ENCODE measurements at places on chromosomes 6 and 20. TPM values are rescaled to one million over a fixed set of nuclear protein-coding genes. Genes with fewer than 3 reads are reported as not detected.

- no peak for DNase-seq
Observed at GRCh38 chr6:75101896-75102295, 104.0 kb downstream of the COL12A1 start.

DNA sequence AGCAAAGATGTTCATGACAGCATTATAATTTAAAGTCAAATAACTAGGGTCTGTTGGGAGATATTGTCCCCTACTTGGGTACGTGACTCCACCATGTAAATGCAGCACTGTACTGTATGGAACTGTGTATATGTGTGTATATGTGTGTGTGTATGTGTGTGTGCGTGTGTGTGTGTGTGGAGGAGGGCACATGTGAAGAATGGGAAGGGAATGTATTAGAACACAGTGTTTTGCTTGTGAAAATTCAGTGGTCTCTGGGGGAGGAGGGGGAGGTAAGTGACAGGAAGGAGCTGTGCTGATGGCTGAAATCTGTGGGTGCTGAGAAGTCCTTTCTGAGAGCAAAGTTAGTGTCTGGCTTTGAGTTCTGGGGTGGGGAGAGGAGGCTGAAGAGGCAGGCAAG, 23.9 kb upstream of the VEGFA start:
- DNase-seq, result no peak

GRCh38 chr6:104589940-104590339, 269.8 kb downstream of the HACE1 start:
- no peak for DNase-seq

TP53TG5 gene
- total RNA-seq, result not detected

- no peak for DNase-seq
Observed at GRCh38 chr6:149212206-149212605, 105.3 kb upstream of the TAB2 start.

GRCh38 chr20:13670160-13670559, 31.4 kb upstream of the TASP1 start:
- DNase-seq, result no peak

GRCh38 chr6:151784441-151785214, 22.9 kb upstream of the ESR1 start:
- no peak for DNase-seq

POU5F1 gene
- not detected for total RNA-seq

MRAP2 gene
- total RNA-seq, result 1.4 TPM

- no peak for DNase-seq
Observed at GRCh38 chr6:2376429-2377355, 131.3 kb upstream of the GMDS start.

TBXT gene
- total RNA-seq, result not detected

- DNase-seq, result no peak
Observed at GRCh38 chr20:1440024-1440423, 26.6 kb downstream of the NSFL1C start.

DNA sequence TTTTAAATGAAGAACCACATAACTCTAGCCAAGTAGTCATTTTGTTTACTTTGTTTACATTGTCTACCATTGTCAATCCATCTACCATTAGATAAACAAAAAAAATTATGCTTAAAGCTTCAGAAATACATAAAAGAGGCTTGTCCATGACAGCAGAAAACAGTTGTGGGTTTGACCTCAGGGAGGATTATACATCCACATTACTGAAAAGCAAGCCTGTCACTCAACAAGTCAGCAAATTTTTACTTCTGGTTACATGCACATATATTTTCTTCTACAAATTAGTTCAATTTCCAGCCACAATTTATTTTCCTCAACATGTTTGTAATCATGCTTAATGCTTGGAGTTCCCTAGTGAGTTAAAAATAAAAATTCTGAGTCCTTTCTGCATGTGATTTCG, 713.3 kb downstream of the COL12A1 start:
- DNase-seq, result no peak

TREML2 gene
- total RNA-seq, result not detected

LIN28B gene
- 76.3 TPM for total RNA-seq

GRCh38 chr20:19668418-19668817, 89.6 kb upstream of the RIN2 start:
- no peak for DNase-seq

DNA sequence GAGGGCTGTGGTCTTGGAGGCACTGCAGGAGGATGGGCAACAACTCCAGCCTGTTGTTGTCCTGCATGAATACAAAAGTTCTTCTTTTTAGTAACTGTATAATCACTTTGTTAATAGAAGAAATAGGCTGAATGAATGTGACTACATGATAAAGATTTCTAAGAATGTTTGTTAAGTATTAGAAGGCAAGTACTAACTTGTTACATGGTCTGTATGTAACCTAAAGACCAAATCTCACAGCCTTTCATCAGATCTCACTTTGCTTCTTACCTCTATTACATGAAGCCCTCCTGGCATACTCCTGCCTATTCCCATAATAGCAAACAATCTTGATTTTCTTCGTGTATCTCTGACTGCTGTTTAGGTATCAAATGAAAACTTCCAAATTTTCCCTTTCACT, 73.4 kb downstream of the REPS1 start:
- no peak for DNase-seq

DNA sequence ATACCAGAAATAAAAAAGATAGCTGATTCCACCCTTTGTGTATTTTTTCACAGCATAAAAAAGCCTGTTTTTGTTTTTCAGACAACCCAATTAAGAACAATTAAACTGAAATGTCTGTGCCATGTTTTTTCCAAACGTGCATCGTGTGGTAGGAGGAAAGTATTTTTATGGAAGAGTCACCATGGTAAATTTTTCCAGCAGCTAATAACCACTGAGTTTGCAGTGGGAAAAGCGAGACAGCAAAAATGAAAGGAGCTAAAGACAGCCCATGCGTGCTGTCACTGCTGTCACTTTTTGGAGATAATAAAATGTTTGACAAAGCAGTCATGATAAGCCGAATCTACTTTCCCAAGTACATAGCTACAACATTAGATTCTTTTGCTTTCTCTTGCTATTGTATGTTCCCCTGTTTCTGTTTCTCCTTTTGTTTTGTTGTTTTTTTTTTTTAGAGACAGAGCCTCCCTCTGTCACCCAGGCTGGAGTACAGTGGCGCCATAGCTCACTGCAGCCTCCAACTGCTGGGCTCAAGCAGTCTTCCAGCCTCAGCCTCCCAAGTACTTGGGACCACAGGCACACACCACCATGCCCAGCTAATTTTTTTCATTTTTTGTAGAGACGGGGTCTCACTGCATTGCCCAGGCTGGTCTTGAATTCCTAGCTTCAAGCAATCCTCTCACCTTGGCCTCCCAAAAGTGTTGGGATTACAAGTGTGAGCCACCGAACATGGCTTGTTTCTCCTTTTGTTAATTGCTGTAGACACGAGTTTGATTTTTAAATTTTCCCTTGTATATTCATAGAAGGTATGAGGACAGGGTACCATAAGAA, 261.3 kb downstream of the TMEM242 start:
- no peak for DNase-seq

FLRT3 gene
- total RNA-seq, result 35.2 TPM

ID4 gene
- total RNA-seq, result 106 TPM

DNA sequence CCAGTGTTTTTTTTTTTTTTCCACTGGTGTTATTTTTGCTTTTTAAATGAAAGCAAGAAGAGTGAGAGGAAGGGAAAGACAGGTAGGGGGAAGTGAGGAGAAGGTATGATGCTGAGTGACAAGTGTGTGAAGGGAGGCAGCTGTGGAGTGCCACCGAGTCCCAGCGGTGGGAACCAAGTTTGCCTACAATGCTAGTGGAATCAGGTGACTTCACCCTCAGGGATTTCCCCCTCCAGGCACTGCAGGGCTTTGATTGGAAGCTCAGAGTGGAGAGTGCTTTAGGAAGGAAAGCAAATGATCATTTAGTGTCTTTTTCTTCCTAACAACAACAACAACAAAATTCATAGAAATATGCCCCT, 120.5 kb upstream of the ENPP5 start:
- DNase-seq, result no peak

COL11A2 gene
- 4.2 TPM for total RNA-seq

GRCh38 chr6:35093118-35093445, 48.1 kb downstream of the TCP11 start:
- DNase-seq, result no peak

NOTCH4 gene
- 6.3 TPM for total RNA-seq

DNA sequence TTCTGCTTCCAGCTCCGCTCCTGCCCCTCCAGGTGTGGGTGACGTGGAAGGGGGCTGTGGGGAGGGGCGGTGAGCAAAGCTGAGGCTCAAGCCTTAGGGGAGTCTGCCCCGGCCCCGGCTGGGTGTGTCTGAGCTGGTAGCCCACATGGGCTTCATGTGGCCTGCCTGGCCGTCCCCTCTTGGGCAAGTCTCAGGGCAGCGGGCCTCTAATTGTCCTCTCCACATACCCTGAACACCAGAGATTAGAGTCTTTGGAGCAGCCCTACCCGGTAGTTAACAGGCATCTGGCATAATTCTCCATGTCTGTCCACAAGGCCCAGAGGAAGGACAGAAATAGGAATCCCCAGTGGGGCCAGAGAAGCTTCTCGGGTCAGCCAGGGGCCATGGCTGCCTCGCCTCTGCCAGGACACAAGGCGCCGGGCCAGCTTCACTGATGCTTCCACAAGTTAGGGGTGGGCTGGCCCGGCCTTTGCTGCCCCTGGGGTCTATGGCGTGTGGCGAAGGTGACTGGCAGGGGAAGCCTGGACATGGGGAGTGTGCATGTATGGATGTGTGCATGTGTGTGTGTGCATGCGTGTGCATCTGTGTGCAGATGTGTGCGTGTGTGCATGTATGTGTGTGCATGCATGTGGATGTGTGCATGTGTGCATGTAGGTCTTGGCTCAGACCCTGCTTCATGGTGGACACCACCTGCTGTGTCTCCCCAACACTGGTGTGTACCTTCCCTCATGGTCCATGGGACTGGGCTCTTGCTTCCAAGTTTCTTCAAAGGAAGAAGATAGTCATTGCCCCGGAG, 24.0 kb downstream of the FRMD1 start:
- no peak for DNase-seq

DNA sequence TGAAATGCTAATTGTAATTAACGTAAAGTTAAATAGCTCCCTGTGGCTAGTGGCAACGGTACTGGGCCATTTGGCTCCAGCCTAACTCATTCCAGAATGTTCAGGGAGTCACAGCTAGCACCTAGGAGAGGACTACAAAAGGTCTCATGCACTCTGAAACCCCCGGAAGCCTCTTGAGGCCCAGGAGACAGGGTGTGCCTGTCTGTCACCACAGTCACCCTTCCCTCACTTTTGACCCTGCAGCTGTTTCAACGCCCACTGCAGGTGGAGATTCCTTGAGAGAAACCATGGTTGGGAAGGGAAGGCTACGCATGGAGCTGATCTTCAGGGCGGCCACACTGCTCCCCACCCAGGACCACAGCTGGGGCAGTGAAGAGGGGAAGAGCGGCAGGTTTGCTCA, 58.6 kb downstream of the SULF2 start:
- no peak for DNase-seq

C6orf52 gene
- total RNA-seq, result 8.2 TPM

BPIFA1 gene
- not detected for total RNA-seq

Measured in neural crest cell (in vitro differentiated cells).